AG09309 (cell line): ENCODE measurements at places on chromosomes 13 and 19.

DNA sequence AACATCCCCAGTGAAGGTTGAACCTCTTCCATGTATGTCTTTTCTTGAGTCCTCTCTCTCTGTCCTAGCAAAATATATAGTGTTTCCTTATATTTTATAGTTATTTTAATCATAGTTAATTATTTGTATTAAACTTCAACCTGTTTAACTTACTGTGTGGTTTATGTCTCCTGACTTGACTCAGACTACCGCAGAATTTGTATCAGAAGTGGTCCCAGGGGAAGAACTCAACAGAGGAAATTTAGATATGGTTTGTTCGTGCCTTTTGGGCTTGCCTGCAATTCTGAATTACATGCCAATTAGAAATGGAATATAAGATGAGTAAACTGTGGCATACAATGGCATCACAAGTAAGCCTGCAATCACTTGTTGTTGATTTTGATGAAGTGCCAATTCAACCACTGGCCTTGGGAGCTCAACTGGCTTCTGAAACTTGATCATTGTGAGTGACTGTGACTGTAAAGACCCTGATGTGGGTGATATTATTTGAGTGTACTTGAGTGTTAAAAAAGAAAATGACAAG lies 1459.5 kb upstream of the PCDH20 start:
- DNase-seq, result no peak

DNA sequence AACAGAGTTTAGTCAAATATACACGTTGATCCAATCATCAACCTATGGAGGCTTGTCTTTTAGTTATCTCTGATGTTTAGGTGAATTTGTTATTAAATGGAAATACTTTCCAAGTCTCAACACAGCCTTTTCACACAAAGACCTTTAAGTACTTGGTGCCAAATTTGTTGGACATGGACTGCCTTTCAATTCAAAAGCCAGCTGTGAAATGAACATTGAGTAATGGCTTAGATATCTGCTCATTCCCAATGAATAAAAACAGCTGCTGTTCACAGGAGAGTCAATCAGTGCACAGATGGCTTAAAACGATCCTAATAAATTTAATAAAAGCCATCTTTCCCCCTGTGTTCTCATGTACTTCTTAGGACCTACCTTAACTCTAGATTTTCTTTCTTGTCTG lies 19.9 kb upstream of the DHRS12 start:
- DNase-seq, result no peak

DNA sequence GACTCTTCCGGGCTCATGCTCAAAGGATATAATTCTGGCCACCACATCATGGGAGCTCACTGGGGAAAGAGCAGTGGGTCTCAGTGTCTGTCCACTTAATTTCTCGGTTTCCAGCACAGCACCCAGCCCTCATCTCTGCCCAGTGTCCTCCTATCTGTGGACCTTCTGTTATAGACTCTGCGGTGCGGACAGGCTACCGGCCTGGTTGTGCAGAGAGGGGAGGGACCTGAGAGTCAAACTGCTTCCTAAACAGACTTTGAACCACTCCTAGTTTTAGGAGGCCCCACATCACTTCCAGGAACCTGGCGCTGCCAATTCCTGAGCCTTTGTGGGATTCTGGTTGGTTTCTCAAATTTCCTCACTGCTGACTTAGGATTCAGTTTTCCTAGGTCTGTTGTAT lies 59.8 kb upstream of the MED4 start:
- DNase-seq, result no peak

- no peak for DNase-seq
These were observed 53.2 kb upstream of the EEF1AKMT1 start for GRCh38 chr13:20826843-20827560.

DNA sequence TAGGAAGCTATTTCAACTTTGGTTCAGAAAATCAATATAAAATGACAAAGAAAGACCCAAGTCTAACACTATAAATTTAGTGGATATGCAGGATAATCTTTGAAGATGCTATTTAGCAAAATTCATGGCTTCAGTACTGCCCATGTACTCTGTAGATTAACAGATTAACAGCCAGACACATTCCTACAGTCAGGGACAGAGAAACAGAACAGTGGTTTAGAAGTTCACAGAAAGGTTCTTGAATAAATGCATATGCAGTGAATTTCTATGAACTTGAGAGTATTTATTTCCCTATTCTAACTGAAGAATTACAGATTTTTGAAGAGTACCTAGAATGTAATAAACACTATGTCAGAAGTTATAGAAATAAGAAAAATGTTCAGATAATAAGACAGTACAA lies 222.8 kb downstream of the KLF12 start:
- DNase-seq, result no peak

DNA sequence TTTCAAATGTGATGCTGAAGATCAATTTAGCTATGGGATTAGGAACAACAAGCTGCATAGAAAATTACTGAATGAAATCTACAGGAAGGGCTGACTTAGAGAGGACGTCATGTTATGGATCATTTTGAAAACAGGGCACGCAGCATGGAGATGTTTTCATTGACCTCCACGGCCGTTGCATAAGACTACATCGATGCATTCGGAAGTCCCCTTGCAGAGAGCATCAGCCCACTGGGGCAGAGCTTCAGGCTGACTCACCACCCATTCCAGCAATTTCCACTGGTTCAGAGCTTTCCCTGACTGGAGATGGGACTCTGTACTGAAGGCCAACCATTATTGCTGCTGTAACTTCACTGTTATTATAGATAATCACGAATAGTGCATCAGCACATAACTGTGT lies 305.3 kb downstream of the IRS2 start:
- no peak for DNase-seq
